Thoracic aorta (tissue), 2 donors: ENCODE measurements at places on chromosomes 7 and 10.

GRCh38 chr7:1412322-1413261 is 46.7 kb downstream of the MICALL2 start:
- DNase-seq, result no peak

DNA sequence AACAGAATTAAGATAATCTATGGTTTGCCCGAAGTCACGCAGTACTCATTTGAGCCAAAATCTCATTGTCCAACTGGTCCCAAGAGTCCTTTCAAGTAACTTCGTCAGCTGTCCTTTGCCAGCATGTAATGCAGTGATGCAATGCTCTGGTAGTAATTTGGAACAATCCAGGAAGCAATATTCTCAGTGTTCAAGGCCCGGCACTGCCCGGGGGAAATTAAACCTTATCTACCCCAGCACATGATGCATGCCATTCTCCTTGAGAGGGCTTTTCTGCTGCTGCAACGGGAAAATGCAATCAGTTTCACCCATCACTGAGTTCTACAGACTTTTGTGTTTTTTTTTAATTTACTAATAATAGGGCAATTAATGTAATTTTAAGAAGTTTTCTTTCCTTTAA is 77.6 kb upstream of the NME8 start:
- DNase-seq, result no peak

GRCh38 chr7:96052860-96053470 is 268.9 kb downstream of the SLC25A13 start:
- DNase-seq, result no peak

GRCh38 chr7:136890399-136890798 is 21.9 kb downstream of the CHRM2 start:
- no peak for DNase-seq

- no peak for DNase-seq
Measured at GRCh38 chr10:75007646-75008045, 103.8 kb upstream of the SAMD8 start.

DNA sequence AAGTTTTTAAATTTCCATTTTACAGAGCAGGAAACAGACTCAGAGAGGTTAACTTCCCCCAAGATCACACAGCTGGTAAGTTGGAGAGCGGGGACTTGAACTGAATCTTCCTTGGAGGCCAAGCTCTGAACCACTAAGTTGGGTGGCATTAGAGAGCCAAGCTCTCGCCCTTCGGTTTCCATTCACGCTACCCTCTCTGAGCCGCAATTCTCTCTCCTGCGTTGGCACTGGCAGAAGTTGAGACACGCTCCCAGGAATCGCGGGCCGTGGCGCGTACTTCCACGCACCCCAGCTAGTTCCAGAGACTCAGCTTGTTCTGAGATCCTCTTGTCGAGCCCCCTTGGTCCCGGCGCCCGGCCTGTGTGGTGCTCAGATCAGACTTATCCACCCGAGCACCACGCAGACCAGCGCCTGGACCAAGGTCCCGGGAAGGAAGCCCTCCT is 29.3 kb upstream of the VAX1 start:
- no peak for DNase-seq

- DNase-seq, result no peak
Measured at GRCh38 chr10:84241185-84241790, at the start of gene LRIT1. LRIT1 (minus strand) TSS chr10:84241546; CDS start chr10:84241439, 107 bp downstream.
